Stimulated activated CD4-positive, alpha-beta T cell treated with anti-CD3 and anti-CD28 coated beads, Interleukin-15, amount 100 ng/mL, for 1 hour (primary cell): ENCODE measurements at places on chromosomes 7 and 10.

DNA sequence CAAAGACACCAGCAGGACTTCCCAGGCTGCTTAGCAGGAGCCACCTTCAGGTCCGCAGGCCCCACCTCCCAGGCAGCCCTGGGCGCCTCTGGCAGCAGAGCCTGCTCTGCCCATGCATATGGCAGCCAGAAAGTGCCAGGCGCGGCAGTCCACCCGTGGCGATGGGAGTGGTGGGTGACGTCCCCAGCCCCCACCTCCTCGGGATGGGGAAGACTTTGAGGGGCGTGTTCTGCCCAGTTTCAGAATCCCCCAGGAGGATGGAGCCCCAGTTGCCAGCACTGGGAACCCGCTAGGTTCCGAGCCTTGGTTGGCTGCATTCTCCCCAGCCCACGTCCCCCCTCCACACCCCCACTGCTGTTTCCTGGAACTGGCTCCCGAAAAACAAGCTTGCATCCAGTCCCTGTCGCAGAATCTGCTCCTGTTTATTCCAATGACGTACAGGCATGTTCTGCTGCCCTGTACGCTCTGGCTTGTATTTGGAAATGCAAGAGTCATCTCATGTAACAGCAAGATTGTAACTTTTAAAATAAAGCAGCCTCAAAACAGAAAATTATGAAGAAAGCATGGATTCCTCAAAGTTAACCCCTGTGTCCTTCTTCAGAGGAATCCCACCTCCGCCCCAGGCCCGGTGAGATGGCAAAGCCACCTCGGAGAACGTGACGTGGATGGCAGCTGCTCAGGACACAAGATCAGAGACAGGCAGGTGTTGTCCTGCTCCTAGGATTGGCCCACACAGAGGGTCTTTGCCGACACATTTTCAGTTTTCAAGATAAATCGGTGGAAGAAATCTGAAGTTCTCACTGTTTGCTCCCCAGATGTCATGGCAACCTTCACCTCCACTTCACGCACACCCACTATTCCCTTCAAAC, 87.8 kb upstream of the PPP2R2D start:
- DNase-seq: no peak

- no peak for DNase-seq
These were observed 64.1 kb downstream of the MGAM2 start for GRCh38 chr7:142175594-142175993.

DNA sequence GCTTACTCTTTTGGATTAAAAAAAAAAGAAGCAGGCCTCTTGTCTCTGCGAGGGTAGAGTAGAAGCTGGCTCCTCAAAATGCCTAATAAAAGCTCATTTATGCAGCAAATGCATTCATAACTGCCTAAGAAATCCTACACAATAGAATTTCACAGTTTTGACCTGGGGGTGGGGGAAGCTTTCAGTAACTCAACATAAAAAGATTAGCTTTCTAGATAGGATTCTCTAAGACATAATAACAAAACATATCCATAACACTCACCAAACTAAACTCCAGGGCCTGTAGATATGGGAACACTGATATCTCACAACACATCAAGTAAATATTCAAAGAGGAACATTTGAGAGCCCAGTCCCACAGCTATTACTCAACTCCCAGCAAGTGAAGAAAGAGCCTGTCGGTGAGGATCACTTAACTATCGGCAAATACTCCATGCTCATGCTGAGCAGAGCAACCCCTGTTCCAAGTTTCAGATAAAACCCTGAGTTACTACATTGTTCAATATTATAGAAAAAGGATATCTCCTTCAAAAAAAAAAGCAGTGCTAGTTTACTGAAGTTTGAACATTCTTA, 88.1 kb downstream of the COBL start:
- DNase-seq: no peak

GRCh38 chr7:17942231-17942630, 1.9 kb upstream of the SNX13 start:
- DNase-seq: no peak

GRCh38 chr7:1555813-1556543, at the start of gene TMEM184A:
TSS of gene TMEM184A (minus strand) at chr7:1556205. CDS start at chr7:1555484, 721 bp downstream.
- DNase-seq: peak; percentile 25

GRCh38 chr7:146781352-146782116, 664.9 kb downstream of the CNTNAP2 start:
- DNase-seq: no peak

DNA sequence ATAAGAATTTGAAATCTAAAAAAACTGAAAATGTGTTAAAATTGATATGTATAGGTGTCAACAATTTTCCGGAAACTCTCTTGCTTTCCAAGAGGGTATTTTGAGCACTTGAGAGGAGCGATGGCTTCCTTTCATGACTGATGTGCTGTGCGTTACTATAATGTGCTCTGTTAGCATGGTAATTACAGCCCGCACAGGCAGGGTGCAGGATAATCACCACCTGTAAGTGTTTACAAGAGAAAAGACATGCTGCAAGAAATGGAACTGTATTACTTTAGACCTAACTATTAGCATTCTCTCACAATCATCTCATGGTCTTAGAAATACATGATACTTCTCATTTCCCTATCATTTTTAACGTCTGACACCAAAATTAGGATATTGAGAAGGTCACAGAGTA, 92.4 kb upstream of the ADARB2 start:
- no peak for DNase-seq

DNA sequence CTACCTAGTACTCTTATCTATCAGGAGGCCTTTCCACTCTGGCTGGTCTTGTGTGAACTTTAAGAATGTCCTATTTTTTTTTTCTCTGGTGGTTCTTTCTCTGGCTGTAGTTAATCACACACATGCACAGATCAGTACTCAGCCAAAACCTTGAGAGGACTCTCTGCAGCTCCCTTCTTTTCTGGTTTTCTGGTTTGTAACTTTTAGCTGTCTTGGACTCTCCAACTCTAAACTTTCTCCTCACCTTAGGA, 54.9 kb upstream of the HELLS start:
- no peak for DNase-seq
